Epithelial cell of proximal tubule (primary cell): ENCODE measurements at places on chromosomes 11 and 22.
A peak's percentile ranks its signal among the peaks of the same experiment; 100 is the strongest.

DNA sequence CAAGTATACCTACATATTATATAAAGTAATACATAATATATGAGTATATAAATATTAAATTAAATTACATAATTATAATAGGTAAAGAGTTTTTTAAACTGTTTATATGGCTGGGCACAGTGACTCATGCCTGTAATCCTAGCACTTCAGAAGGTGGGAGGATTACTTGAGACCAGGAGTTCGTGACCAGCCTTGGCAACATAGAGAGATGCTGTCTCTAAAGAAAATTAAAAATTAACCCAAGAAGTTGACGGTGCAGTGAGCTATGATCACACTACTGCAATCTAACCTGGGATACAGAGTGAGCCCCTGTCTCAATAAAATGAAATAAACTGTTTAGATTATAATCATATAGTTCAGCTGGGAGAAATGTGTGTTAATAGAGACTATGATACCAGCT, 363.0 kb downstream of the DDX10 start:
- peak; percentile 82 for DNase-seq

DNA sequence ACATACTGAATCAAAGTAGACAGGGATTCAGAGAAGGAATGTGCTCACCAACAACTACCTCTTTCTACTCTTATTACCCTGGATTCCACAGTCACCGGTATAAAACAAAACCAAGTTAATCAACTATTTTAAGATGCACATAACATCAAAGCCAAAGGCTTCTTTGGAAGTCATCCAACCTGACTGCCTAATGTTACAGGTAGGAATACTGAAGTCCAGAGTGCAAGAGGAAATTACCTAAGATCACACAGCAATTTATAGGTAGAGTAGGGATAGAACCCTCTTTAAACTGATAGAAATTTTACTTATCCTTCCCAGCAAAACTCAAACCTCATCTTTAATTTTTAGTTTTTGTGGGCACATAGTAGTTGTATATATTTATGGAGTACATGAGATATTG, 76.3 kb downstream of the PAK1 start:
- DNase-seq, result no peak

DNA sequence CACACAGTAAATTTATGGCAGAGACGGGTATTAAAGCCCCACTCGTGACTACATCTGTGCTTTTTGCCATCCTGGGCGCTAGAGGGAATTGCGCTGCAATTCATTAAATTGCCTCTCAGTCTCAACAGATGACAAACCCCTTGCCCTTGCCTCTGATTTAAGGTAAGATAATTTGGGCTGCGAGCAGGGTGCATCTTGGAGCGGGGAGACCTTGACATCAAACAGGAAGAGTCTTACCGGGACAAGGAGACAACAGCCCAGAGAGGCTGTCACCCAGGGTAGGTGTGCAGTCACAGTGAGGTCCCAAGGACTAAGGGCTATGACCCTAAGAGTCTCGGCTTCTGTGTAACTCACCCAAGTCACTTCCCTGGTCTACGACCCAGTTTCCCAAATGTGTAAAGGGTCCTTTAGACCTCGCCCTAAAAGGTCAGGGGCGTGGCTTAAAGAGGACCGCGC, 449 bp upstream of the TOM1 start:
- DNase-seq, result no peak

DNA sequence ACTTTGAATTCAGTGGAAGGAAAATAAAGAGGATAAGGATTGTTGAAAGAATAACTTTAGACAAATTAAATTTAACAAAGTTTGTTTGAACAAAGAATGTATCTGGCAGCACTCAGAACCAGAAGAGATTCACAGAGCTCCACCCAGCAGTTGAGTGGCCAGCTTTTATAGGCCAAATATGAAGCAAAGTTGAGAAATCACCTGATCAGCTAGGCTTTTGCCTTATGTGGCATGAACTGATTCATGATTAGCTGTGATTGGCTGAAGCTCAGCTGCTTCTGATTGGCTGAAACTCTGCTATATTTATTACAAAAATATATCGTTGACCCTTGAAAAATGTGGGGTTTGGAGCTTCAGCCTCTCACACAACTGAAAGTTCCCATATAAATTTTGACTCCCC, 62.6 kb downstream of the PIWIL4 start:
- no peak for DNase-seq

DNA sequence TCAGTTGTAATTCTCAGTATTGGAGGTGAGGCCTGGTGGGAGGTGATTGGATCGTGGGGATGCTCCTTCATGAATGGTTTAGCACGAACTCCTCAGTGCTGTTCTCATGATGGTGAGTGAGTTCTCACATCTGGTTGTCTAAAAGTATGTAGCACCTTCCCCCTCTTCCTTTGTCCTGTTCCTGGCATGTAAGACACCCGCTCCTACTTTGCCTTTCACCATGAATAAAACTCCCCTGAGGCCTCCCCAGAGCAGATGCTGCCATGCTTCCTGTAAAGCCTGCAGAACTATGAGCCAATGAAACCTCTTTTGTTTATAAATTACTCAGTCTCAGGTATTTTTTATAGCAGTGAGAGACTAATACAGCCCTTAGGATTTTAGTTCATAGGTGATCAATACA, 191.5 kb downstream of the MAML2 start:
- DNase-seq, result no peak

DNA sequence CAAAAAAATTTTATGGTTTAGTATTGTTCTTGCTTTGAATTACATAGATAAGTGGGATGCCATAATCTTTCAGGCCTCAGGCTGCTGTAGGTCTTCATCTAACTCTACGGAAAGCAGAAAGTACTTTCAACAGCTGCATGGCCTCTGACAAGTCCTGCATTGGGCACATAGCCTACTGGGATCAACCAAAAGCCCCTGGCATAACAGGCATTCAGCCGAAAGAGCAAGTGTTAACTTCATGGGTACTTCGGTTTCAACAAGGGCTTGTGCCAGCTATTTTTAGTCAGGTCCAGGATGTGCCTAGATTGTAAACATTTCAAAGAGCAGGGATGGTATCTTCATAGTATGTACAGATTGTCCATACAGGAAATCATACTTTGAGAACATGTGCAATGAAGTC, 3.1 kb downstream of the SLN start:
- DNase-seq, result no peak

DNA sequence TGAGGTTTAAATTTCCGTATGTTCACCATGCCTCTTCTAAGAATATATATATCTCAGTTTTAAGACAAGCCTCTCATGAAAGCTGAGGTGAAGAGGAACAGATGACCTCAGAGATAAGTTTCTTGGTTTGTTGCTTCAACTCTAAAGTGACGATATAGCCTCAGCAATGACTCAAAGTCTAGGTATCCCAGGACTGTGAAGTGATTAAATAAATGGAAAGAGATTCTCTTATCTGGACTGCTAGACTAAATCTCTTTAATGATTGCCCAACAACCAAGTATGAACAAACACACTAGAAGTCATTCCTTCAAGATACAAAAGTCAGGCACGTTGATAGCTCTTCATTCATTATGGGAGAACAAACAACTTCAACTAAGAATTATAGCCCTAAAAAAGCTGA, 15.3 kb downstream of the CADM1 start:
- DNase-seq, result peak; percentile 66

- DNase-seq, result no peak
Observed at GRCh38 chr11:6586434-6587359, 16.7 kb downstream of the RRP8 start.

GRCh38 chr11:67240576-67241389, 25.5 kb upstream of the GRK2 start:
- no peak for DNase-seq

DNA sequence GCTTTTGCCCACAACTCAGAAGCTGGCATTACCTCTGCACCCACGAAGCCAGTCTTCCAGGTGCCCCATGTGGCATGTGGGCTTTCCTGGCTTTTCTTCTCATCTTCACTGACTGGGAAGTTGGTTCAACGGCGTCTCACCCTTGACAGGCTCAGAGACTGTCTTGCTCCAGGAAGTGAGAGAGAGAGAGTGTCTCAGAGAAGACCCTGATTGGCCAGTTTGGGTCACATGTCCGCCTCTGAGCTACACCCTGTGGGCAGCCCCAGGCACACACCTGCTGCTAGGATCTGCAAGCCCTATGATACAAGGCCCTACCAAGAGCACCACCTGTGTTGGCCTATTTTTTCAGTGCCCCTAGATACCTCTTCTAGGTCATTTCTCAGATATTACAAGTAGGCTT, 39.0 kb downstream of the RTL6 start:
- no peak for DNase-seq

DNA sequence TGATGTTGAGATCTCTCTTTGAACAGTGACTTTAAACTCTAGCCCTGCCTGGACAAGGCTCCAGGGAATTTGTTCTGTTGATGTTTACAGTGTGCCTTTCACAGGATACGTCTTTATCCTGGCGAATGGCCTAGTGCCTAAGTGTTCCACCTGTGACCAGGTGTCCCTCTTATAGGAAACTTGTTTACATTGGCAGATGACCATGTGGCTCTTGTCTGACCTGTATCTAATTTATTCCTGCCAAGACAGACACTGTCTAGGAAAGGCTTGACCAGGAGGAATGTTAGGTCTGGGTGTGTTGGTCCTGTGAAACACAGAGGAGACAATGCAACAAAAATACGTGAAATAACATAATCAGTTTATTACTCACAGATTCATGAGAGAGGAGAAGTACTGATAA, 875.6 kb downstream of the METTL15 start:
- DNase-seq, result no peak

DNA sequence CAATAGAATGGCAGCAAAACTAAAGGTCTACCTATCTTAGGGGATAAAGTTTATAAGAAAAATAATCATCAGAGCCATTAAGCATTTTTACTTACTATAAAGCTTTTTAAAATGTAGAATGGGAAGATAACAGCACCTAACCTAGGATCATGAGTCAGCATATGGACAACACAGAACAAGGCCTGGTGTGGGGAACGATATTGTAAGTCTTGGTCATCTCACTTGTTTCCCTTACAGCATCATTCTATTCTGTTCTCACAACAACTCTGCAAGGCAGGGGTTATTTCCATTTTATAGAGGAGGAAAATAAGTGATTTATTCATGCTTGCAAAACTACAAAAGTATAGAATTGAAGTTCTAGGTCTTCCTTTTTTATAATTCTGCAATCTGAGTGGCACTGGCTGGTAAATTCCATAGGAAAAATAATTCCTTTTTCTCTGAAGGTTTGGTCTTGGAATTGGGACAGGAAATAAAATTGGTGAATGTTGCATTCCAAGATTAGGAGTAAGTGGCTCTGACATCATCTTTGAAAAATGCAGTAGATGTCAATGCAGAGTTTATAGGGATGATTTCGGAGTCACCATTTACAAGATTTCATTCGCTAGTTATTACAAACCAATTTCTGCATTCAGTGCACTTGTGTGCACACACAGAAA, 423.0 kb downstream of the DYNC2H1 start:
- peak; percentile 20 for DNase-seq
